ENCODE measurements at places on chromosomes 1 and 21.

- DNase-seq, result no peak
Observed at GRCh38 chr1:101005871-101006270, 19.7 kb downstream of the DPH5 start.

DNA sequence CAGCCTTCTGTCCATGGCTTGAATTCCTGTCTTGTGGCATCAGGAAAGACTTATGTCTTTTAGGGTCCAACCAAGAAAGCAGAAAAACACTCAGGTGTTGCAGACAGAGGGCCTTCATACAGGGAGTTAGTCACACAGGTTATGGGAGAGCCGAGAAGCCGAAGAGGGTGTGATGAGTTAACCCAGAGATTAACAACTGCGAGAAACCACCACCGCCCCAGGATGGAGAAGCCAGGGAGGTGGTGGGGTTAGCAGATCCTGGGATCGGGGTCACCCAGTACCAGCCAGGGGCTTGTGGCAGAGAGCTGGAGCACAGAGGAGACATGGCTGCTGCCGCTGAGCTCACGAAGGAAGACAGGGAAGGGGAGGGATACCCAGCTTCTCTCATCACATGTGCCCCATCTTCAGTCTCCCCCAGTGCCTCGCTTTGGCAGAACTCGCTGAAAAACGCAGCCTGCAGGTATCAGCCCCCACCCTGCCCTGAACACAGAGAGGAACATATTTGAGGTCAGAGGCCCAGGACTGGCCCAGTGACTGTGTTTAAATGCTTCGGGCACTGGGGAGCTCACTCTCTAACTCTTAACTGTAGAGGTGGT lies 58.7 kb downstream of the RUNX3 start:
- no peak for DNase-seq

- no peak for DNase-seq
Observed at GRCh38 chr1:203701606-203702005, 63.4 kb upstream of the LAX1 start.

DNA sequence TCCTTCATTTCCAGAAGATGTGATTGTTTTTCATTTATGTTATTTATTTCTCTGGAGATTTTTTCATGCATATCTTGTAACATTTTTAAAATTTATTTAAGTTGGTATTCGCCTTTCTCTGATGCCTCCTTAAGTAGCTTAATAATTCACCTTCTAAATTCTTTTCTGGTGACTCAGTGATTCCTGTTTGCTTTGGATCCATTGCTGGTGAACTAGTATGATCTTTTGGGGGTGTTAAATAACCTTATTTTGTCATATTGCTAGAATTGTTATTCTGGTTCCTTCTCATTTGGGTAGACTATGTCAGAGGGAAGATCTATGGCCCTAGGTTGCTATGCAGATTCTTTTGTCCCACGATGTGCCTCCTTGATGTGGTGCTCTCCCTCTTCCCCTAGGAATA lies 1347.2 kb upstream of the B3GALT2 start:
- DNase-seq, result no peak

GRCh38 chr1:9293533-9294404 lies 1.1 kb downstream of the SPSB1 start:
- DNase-seq, result no peak

- no peak for DNase-seq
Observed at GRCh38 chr1:211492511-211493132, 660 bp upstream of the RD3 start.

DNA sequence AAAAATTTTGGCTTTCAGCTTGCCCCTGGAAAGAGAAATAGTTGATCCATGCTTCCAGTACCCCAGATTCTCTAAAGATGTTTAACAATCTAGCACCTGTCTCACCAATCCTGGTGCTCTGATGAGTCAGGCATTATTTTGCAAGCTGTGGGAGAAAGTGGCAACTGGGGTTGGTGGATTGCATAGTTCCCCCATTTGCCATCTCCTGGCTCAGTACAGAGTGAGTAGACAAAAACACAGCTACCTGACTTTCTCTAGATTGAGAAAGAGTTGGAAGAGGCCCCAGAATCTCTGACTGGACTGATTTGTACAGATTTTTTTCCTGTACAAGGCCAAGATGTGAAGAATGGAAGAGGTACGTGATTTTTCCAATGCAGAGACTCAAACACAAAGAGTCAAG lies 75.1 kb upstream of the NEGR1 start:
- no peak for DNase-seq

DNA sequence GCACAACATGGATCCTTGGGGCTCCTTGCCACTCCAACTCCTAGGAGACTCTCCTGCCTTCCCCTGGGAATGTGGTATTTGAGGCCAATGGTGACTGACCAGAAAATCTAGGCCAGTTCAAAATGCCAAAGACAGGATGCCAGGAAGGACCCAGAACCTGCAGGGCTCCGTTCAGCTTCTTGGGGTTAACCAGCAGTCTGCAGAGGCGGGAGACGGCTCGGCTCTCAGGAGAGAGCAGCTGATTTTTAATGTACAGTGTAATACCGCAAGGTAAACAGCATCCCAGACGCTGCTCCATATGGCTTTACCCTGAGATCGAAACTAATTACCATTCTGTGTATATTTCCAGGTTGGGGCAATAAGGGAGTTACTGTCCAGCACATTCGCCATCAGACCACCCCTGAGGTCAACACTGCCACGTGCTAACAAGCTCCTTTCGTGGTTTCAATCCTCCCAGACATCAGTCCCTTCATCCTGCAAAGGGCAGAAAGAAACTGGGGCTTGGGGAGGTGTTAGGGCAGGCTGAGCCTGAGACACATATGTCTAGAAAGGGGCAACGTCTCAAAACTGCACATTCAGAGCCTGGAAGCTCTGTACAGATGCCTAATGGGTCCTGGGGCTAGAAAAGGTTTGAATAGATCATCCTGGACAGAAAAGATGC lies 16.7 kb downstream of the ITPKB start:
- DNase-seq, result no peak

DNA sequence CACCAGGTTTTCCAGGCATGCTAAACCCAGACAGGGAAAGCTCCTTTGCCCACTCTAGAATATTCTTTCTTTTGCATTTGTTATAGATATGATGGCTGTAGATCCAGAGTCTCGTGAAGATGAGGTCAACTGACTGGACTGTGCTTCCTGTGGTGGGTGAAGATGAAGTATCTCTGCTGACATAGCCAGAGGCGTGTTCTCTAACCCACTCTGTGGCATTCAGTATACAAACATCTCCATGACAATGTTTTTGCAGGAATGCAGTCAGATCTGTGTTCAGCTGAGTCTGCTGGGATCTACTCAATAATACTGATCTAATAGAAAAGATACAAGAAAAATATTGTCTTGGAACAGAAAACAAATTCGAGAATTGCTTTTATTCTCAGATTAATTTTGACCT lies 11.3 kb downstream of the RWDD2B start:
- DNase-seq, result no peak

DNA sequence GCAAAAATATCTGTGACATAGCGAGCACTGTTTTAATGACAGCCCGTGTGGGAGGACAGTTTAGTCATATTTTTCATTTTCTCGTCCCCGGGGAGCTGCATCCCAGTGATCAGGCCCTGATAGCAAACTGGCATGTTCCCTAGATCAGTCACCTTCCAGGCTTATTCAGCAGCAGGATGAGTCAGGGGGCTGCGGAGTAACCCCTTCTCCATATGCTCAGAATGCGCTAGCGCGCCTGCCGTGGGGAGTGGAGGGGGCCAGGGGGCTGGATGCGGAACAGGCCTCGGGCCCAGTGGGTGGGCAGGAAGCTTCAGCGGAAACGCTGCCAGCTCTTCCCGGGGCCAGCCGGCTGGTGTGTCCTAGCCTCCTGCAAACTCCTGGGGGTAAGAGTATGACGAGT lies 94.0 kb downstream of the KCND3 start:
- peak; percentile 22 for DNase-seq

DNA sequence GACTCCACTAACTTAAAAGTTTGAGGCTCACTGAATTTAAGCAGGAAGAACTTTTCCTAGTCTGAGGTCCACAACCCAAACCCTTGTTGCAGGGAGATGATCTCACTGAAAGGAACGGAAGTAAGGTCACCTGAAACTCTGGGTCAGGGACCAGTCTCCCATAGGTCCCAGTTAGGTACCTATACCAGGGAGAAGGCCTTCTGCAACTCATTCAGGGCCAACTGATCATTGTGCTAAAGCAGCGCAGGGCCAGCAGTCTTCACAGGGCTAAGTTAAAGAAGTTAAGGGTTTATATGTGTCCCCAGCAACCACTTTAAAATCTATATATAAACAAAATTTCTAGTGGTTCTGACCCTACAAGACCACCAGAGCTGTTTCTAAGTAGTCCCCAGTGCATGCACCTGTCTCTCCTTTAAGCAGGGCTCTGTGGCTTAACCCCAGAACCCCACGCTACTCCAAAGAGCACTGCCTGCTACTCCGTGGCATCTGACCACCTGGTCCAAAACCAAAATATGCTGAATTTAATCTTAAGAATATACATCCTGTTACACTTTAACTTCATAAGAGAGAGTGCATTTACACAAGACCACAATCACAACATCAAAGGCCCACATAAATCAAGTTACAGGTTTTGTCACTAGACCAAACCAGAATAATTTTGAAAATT lies 2.8 kb downstream of the SRSF10 start:
- no peak for DNase-seq

DNA sequence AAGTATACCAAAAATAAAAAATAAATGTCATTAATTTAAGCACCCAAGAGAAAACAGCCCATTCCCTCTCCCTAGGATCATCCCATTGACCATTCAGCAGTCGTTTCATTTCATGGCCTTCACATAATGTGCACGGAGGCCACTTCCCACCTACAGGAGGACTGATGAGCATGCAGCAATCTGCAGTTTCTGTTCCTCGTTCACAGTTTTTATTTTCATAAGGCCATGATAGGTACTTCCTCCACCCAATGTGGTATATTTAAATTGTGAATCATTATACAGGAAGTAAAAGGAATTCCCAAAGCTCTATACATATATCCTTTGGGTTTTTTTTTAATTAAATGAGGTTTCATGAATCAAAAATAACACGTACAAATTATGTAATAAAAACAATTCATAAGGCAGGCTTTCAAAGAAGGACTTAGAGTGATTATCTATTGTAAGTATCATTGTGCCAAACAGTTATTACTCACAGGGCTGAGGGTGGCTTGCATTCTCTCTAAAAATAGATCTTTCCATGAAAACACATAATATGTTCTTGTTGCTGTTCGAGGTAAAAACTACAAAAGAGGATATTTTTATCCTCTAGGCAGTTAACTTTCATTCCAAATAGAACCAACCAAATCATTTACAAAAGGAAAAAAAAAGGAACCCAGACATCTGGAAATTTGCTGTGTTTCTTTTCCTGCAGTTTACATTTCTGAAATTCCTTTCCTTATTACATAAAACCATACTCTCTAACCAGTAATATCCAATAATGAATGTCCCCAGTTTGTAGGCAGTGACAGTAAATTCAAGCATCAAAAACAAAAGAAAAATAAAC lies 27.5 kb upstream of the SLC44A3 start:
- DNase-seq, result no peak

- DNase-seq, result no peak
Observed at GRCh38 chr1:160097151-160097910, 1.1 kb downstream of the IGSF8 start.

- no peak for DNase-seq
Observed at GRCh38 chr21:36575306-36575705, 95.4 kb upstream of the CLDN14 start.

DNA sequence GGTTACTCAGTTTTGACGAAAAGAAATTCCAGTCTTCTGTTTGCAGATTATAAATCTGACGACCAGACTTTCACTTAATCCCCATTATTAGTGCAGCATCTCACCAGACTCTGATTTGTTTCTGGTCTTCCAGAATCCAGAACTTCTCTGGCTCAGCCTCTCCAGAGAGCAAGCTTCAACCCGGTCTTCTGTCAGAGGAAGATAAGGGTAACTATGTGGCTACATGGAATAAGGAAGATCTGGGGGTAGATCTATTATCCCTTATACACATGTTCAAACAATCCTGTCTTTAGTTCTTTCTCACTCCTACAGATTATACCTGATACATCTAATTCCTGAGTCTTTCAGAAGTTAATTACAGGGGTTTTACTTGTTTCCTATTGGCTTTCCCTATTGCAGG lies 9.9 kb downstream of the PHTF1 start:
- no peak for DNase-seq

- DNase-seq, result no peak
Observed at GRCh38 chr1:235050911-235051360, 77.7 kb downstream of the TOMM20 start.

- DNase-seq, result no peak
Observed at GRCh38 chr21:42144679-42145568, 73.8 kb downstream of the UMODL1 start.

DNA sequence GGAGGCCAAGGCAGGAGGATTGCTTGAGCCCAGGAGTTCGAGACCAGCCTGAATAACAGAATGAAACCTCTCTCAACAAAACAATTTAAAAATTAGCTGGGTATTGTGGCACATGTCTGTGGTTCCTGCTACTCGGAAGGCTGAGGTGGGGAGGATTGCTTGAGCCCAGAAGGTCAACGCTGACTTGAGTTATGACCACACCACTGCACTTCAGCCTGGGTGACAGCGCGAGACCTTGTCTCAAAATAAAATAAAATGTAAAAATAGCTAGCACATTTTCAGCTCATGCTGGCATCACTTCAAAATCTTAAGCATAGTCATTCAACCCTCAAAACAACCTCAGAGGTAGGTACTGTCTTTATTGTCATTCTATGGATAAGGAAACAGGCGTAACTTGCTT lies 6.4 kb downstream of the JAK1 start:
- no peak for DNase-seq

DNA sequence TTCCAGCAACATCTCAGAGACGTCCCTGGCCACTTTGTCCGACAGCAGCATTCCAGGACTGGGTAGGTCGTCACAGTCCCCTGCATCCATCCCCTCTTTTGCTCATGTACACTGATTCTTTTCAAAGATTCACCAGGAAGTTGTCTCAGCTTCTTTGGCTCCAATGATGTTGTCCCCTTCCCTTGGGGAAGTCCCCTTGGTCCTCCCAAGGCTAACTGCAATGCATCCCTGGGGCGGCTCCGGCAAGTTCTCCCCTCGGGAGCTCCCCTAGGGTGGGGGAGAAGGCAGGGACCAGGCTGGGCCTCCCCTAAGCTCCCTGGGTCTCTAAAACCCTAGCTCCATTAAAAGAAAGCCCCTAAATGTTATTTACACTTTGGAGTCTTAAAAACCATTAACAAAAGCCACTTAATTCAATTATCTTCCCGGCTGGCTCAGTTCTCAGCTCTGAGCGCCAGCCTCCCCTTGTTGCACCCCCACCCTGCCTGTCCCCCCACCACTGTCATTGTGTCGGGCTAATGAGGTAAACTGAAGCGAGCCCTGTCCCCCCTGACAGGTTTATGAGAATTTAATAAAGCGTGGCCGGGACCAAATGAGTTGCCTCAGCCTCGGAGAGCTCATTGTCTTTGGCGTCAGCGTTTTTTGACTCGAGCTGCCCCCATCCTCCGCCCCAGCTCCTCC lies 25.3 kb downstream of the KNCN start:
- DNase-seq, result no peak

DNA sequence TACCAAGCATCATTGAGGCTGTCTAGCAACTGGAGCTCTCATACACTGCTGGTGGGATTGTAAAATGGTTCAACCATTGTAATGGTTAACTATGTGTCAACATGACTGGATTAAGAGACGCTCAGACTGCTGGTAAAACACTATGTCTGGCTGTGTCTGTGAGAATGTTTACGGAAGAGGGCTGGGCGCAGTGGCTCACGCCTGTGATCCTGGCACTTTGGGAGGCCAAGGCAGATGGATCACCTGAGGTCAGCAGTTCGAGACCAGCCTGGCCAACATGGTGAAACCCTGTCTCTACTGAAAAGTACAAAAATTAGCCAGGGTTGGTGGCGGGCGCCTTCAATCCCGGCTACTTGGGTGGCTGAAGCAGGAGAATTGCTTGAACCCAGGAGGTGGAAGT lies 4.8 kb upstream of the FCRLA start:
- DNase-seq, result no peak

GRCh38 chr1:67860776-67861175 lies 27.5 kb upstream of the GNG12 start:
- no peak for DNase-seq

Data from occipital lobe (tissue), 3 donors.